ENCODE measurements at places on chromosomes 1 and 21.

DNA sequence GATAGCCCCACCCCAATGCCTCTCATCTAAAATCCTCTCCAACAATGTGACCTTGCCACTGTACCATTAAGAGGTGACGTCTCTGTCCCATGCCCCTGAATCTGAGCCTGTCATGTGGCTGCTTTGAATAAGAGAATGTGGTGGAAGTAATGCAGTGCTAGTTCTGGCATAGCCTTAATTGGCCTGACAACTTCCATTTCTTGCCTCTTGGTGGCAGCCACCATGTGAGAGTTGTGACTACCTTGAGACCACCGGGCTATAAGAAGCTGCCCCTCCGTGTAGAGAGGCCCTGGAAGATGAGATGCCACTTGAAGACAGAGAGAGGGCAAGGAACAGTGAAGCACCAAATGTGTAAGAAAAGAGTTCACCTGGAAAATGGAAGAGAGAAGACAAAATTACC is 95.4 kb downstream of the POFUT2 start:
- no peak for DNase-seq

DNA sequence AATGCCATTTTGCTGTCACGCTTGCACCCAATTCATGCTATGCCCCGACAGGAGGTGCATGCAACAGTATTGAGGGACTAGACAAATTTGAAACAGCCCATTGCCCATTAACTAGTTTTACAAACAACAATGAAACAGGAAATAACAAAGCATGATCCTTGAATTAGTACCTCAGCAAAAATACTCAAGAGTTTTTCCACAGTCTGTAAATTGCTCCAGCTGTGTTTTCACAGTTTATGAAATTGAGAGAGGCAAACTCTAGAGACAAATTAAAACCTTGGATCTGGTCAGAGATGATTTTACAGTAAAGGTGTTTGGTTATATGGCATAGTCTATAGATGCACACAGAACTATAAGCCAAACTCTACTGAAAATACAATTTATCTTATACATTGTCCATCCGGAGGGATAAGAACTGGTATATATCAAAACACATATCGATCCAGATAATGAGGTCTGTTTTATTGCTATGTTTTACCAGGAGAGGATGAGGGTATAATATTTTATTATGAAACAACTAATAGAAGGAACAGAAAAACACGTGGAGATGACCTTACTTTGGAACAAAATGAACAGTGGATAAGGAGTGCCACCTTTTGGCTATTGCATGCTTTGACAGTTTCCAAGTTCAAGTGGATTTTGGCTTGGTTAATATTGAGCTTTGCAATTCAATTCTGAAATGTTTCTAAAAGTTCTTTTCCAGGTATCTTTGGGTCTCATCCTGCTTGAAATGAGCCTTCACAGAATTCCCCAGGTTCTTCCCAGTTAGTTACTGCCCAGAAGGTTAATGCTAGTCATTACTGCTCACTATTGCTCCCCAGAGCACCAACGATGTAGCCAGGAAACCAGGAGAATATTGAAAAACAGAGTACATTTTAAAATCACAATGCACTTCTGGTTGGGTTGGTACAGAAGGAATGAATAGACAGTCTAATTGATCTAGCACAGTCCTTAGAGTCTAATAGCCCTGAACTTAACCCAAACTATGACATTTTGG is 45.7 kb downstream of the ZC3H11B start:
- DNase-seq = no peak

- DNase-seq = no peak
Measured at GRCh38 chr21:41611966-41612606, 104.1 kb upstream of the TMPRSS2 start.

DNA sequence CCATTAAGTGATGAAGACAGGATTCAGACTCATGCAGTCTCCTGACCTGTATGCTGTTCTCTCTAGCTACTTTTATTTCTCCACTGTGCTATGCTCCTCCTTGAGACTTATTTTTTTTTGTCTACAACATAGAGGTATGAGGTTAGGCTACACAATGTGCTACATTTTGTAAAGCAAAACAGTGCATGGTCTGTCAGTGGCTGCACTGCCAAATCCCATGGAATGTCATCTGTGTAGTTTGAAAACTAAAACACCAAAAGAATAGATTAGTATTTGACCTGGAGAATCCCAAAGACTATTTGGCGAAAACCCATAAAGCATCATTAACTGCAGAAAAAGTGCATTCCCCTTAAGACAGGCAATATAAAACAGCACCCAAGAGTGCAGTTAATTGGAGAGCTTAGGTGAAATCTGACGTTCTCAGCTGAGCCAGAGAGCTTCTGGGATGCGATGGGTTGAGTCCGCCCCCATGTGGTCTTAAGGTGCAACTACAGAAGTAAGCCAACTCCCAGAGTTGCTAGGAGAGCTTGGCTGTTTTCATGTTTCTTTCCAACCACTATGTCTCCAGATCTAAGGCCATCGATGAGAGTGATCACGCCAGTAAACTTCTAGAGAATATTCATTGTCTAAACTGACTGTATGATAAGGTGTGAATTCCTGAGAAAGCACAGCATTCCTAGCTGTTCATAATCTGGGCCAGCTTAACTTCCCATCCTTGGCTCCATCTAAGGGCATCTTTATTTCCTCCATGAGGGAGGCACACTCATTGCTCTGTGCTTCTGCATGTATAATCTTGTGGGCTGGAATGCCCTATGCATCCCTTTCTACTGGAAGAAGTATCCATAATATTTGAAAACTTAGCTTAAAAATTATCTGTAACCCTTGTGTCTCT is 20.7 kb upstream of the CYP2J2 start:
- no peak for DNase-seq

DNA sequence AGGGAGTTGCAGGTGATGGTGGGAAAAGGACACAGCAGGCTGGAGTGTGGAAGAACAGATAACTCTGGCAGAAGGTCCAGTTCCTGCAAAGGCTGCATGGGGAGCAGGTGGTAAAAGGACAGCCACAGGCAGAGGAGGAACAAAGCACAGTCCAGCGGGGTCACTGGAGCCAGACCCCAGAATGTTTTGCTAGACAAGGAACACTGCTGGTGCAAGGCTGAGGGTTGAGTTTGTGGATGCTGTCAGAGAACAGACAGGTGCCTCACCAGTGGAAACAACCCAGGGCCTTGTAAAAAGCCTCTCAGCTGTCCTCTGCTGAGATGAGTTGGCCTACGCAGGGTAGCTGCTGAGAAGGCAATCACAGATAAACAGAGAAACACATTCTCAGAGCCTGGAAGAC is 101.7 kb downstream of the SSBP3 start:
- DNase-seq = no peak

DNA sequence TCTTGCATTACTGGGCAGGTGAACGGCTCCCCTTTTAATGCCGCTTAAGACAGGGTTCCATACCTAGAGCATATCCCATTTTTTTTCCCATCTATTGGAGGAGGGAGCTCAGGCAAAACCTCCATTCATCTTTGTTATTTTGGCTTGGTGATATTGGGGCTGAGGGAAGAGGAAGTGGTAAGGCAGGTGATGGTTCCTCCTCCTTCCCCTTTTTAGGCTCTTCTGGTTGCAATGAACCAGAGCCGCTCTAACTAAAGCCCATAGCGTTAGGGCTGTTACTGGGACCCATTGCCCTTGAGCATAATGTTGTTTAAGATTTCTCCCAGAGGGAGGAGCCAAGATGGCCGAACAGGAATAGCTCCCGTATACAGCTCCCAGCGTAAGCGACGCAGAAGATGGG is 21.1 kb downstream of the PYHIN1 start:
- DNase-seq = no peak

DNA sequence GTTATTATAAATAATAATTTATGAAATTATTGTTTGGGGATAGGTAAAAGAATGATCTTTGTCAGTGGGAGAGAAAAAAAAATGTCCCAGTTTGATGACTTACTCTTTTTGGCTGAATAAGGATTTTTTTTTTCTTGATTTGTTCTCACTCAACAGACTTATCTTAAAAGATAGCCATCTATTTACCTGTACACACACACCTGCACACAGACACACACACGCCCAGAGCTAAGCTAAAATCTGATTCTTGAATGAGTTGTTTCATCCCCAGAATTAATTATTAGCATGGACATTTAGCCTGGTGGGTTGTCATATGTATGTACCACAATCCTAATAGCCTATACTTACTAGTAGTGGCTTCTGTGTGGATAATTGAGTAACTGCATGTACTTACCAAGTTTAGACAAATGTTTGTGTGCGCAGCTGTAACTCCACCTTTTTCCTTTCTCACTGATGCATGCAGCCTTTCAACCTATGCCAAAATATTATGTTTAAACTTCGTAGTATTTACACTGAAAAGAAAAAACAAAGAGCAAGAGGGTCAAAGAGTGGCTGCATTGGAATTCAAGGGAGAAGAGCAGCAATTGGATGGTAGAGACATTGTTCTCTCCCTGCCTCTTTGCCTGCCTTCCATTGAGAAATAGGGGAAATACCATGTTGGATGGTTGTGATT is 174.3 kb downstream of the ADGRL2 start:
- no peak for DNase-seq

- no peak for DNase-seq
Measured at GRCh38 chr1:90879281-90879680, 142.6 kb downstream of the ZNF644 start.

DNA sequence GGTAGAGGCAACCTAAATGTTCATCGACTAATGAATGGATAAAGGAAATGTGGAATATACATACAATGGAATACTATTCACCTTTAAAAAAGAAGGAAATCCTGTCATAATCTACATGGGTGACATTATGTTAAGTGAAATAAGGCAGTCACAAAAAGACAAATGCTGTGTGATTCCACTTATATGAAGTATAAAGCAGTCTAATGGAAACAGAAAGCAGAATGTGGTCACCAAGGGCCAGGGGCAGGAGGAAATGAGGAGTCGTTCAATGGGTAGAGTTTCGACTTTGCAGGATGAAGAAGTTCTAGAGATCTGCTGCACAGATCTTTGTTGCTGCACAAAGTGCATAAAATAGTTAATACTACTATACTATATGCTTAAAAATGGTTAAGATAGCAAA is 7.8 kb downstream of the DIPK1A start:
- no peak for DNase-seq

GRCh38 chr1:23539698-23540266 is 8.7 kb upstream of the E2F2 start:
- no peak for DNase-seq

GRCh38 chr1:15744122-15744679 is 1.9 kb downstream of the TMEM82 start:
- DNase-seq = no peak

DNA sequence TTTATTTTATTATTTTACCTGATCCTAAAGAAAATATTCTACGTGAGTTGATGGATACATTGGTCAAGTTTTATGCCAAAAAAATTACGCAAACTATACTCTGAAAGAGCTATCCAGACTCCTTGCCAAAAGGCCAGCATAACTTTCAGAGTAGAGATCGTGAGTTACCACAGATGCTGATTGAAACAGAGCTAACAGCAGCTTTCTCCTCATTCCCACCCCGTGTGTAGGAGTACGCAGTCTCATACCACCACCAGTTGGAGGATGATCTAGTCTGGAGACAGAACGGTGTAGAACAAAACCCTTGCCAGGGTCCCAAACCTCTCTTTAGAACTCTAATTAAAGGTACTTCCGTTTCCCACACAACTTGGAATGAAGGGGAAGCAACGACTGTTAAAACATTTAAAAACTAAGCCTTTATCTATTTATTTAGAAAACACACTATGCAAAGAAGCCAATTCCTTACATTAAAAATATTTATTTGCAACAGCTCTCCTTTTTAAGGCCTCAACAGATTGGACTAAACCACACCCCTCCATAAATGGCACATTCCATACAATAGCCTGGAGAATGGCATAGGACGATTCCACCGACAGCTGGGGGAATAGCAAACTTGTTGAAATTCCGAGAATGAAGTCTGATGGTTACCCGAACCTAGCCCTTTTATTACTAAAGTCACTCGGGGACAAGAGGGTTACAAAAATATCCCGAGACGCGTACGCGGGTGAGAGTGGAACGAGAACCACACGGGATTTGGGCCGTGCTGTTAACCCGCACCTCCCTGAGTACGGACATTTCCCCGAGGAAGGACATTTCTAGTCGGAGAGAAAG is 1.4 kb downstream of the NUCKS1 start:
- DNase-seq = no peak

DNA sequence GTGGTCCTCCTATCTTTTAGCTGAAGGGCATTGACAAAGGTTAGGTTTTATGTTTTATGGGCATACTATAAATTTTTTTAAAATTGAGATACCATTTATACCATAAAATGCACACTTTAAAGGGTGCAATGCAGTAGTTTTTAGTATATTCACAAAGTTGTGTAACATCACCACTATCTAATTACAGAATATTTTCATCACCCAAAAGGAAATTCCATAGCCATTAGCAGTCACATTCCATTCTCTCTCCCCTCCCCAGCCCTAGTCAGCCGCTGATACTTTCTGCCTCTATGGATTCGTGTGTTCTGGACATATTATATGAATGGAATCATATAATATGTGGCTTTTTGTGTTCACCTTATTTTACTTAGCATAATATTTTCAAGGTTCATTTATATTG is 135.8 kb upstream of the B3GALT2 start:
- DNase-seq = no peak

DNA sequence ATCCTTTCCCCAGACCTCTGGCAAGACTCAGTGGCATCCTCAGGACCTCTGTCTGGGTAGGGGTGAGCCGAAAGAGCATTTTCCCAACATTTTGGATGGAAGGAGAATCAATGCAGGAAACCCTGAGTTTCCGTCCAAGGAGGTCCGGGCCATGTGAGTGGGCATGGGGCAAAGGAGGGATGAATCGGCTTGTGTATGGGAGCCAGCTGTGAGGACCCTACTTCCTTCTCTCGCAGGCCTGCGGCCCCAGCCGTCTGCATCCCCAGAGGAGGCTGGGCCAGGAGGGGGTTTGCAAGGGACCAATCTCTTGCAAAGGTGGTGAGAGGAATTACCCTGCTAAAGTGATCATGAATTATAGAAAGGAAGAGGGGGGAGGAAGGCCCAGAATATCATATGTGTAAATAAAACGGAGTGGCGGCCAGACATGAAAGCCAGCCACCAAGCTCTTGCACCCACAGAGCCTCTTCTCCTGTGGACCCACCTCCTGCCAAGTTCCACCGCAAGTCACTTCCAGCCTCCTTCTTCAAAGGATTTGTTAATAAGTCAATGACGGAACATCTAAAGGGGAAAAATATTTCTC is 48.2 kb upstream of the POU3F1 start:
- no peak for DNase-seq

- no peak for DNase-seq
Measured at GRCh38 chr1:93448292-93448982, 519 bp downstream of the FNBP1L start.

DNA sequence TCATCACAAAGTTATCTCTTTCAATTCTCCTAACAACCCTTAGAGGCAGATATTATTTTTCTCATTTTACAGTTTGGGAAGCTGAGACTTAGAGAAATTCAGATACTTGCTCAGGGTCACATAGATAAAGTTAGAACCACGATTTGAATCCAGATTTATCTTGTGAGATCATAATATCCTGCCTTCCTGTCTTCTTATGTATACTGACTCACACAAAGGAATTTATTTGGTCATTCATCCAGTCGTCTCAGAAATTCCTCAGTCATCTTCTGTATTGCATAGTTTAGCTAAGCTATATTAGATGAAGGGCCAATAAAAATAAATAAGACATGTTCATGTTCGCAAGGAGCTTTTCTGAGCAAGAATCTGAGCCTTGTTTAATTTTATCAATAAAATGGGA is 35.8 kb upstream of the RUNX1 start:
- DNase-seq = no peak

- DNase-seq = no peak
Measured at GRCh38 chr1:61081686-61082310, 563 bp upstream of the NFIA start.

- no peak for DNase-seq
Measured at GRCh38 chr1:32303358-32303757, 11.5 kb downstream of the HDAC1 start.
